Mesothelial cell of epicardium (in vitro differentiated cells): ENCODE measurements at places on chromosomes 5 and 9.

- H3K36me3 ChIP-seq, result no peaks in the 10 kb centered on the region
- H3K4me1 ChIP-seq, result no peaks in the 10 kb centered on the region
- no peak overlapping the region for H3K4me3 ChIP-seq
- DNase-seq, result no peak
Measured at GRCh38 chr5:62111428-62111827, 194.6 kb upstream of the KIF2A start.

DNA sequence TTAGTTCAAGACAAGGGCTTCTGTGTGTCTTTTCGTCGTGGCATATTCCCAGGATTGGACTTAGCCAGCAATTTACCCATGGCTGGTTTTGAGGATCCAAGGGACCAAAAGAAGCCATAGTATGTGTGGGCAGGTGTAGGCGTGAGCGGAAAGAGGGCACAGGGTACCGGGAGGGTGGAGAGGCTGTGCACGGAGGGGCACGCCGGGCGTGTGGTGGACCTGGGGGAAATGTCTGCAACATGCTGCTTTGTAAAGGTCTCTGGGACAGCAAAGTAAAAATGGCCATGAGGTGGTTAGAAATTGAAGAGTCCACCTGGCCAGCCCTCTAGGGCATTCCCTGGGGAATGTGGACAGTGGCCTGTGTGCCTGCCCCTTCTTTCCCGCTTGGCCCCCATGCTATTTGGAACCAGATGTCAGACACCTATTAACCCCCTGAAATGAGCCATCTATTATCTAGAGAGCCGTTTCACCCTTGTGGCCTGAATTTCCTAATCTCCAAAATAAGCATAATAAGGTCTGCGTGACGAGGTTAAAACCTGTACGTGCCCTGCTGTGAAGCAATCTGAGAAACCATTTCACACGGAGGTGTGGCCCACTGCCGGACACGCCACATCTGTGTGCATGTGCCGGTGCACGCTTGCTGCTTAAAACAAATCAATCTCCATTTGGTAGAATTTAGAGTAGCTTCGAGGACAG lies 5.1 kb downstream of the FLT4 start:
- no peaks in the 10 kb centered on the region for H3K4me1 ChIP-seq
- H3K27ac ChIP-seq, result no peak overlapping the region
- no peaks in the 10 kb centered on the region for H3K36me3 ChIP-seq
- no peak overlapping the region for H3K4me3 ChIP-seq
- peaks cover 66% of the 10 kb centered on the region for H3K27me3 ChIP-seq
- DNase-seq, result no peak

GRCh38 chr5:126610616-126611015 lies 9.9 kb downstream of the PHAX start:
- no peak overlapping the region for H3K27ac ChIP-seq
- peaks cover 5% of the 10 kb centered on the region for H3K4me1 ChIP-seq
- H3K4me3 ChIP-seq, result no peak overlapping the region
- no peak for DNase-seq
- H3K27me3 ChIP-seq, result no peaks in the 10 kb centered on the region

- H3K4me1 ChIP-seq, result peaks cover 12% of the 10 kb centered on the region
- no peaks in the 10 kb centered on the region for H3K27me3 ChIP-seq
- no peak for DNase-seq
- H3K36me3 ChIP-seq, result peaks cover 11% of the 10 kb centered on the region
Measured at GRCh38 chr5:178152491-178153444, 917 bp downstream of the NHP2 start.

DNA sequence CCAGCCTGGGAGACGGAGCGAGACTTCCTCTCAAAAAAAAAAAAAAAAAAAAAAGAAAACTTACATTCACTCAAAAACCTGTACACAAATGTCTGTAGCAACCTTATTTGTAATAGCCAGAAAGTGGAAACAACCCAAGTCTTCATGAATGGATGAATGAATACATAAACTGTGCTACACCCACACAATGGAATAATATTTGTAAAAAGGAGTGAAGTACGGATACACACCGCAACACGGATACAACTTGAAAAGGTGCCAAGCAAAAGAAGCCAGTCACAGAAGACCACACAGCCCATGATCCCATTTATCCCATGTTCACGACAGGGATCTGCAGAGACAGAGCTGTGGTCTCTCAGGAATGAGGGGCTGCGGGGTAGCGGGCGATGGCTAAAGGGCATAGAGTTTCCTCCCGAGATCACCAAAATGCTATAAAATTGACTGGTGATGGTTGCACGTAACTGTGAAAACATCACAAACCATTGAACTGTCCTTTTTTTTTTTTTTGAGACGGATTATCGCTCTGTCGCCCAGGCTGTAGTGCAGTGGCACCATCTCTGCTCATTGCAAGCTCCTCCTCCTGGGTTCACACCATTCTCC lies 76.2 kb upstream of the COL5A1 start:
- no peak for DNase-seq
- H3K27ac ChIP-seq, result no peak overlapping the region

DNA sequence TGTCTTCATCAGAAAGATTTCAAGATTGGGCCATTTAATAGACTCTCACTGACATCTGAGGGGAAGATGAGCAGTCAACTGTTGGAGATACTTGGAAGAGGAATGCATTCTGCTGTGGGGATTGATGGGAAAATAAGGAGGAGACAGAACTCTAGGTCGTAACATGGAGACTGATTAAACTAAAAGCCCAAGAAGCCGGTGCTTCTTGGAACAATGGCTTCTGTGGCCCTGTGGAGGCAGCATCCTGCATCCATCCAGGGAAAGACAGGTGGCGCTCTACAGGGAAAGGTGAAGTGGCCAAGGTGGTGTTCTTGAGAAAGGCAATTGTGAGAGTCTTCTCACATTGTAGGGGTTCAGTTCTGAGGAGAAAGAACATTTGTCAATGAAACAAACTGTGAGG lies 31.3 kb downstream of the ZFAND5 start:
- H3K4me1 ChIP-seq, result peaks cover 7% of the 10 kb centered on the region
- H3K36me3 ChIP-seq, result no peaks in the 10 kb centered on the region
- DNase-seq, result no peak
- H3K27me3 ChIP-seq, result no peaks in the 10 kb centered on the region
- H3K4me3 ChIP-seq, result no peak overlapping the region
- H3K27ac ChIP-seq, result no peak overlapping the region

DNA sequence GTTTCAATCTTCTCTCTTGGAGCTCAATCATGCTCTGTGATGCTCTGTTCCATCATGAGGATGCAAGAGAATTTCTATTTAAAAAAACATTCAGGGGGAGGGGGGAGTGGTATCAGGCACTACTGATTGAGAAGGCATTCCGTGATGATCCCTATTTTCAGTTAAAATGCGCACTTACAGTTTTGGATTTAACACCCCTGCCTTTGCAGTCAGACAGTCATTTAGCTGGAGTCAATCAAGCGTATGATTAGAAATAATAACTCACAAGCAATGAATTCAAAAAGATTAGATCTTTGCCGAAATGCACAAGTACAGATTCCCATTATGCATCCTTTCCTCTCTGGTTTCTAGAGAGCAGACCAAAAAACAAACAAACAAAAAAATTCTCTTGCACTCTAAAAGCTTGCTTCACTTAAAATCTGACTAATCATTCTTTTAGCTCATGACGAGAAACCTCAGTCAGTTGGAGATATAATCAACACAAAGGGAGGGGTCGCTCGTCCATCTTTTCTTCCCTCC lies 55.4 kb downstream of the EFNA5 start:
- H3K27me3 ChIP-seq, result no peaks in the 10 kb centered on the region
- H3K4me1 ChIP-seq, result peaks cover 49% of the 10 kb centered on the region
- DNase-seq, result no peak

- no peaks in the 10 kb centered on the region for H3K36me3 ChIP-seq
- DNase-seq, result no peak
- no peak overlapping the region for H3K4me3 ChIP-seq
- H3K27ac ChIP-seq, result peak overlapping the region; percentile 60
Measured at GRCh38 chr9:129677456-129677855, 12.0 kb downstream of the PRRX2 start.

DNA sequence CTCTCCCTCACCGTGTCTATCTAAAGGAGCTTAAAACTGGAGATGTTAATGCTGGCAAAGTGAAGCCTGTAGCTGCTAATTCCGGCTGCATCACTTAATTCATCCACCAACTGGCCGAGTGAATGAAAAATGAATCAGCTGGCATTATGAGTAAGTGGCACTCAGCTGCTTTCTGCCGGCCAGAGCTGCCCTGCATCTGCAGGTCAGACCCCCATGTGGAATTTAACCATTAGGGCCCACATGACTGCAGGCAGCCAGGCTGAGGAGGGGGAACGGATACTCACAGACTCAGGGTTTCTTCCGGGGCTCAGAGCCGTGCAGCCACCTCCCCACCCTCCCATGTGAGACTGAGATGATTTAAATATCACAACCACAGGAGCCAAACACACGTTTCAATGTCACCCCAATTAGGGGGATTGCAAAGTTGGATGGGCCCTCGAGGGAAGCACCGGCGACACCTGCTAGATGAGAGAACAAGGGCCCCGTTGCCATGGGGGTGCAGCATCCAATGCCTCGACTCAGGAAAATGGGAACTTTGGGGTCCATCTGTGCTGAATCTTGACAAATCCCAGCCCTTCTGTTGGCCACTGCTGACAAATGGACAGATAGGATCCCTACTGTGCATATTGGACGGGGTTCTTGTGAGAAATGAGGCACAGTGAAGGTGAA lies 115.6 kb upstream of the ALDH1B1 start:
- no peak overlapping the region for H3K4me3 ChIP-seq
- H3K4me1 ChIP-seq, result peaks cover 9% of the 10 kb centered on the region
- no peaks in the 10 kb centered on the region for H3K36me3 ChIP-seq
- H3K27ac ChIP-seq, result no peak overlapping the region
- H3K27me3 ChIP-seq, result peaks cover 21% of the 10 kb centered on the region
- DNase-seq, result no peak
